Esophagus muscularis mucosa (tissue), 4 donors: ENCODE measurements at places on chromosomes 12 and 14.

- H3K4me1 ChIP-seq = peaks cover 59% of the 10 kb centered on the region
- H3K36me3 ChIP-seq = no peaks in the 10 kb centered on the region
- H3K27ac ChIP-seq = peak overlapping the region; percentile 68
- no peak for DNase-seq
- no peak overlapping the region for H3K4me3 ChIP-seq
Observed at GRCh38 chr12:110104188-110105094, 19.7 kb upstream of the IFT81 start.

- no peak for DNase-seq
- no peaks in the 10 kb centered on the region for H3K27me3 ChIP-seq
- no peak overlapping the region for H3K4me3 ChIP-seq
- H3K36me3 ChIP-seq = peaks cover 10% of the 10 kb centered on the region
- H3K27ac ChIP-seq = no peak overlapping the region
- peaks cover 6% of the 10 kb centered on the region for H3K4me1 ChIP-seq
Observed at GRCh38 chr12:113368331-113368730, 9.9 kb downstream of the PLBD2 start.

DNA sequence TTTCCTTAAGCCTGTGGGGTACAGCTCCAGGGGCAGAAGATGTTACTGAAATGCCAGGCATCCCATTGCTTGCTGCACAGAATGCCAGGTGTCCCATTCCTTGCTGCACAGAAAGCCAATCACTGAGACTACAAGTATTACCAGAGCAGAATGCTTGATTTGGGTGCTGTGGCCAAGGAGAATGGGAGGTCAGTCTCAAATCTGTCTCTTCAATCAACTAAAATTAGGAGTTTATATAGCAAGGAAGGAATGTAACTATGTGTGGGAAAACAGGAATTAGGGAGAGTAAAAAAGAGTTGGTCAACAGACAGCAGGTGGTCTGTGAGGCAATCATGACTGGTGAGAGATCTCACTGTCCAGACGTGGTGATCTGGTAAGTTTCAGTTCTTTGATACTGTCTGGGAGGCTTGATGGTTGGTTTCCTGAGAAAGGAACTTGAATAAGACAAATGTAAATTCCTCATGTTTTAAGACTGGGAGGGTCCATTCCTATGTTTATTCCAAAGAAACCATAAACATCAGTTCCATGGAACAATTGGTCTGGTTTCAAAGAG is 31.2 kb upstream of the VASH1 start:
- H3K27me3 ChIP-seq = peaks cover 8% of the 10 kb centered on the region
- H3K36me3 ChIP-seq = no peaks in the 10 kb centered on the region
- H3K4me1 ChIP-seq = peaks cover 8% of the 10 kb centered on the region
- DNase-seq = no peak

GRCh38 chr12:84046859-84047258 is 865.7 kb downstream of the SLC6A15 start:
- H3K27me3 ChIP-seq = no peaks in the 10 kb centered on the region
- no peak for DNase-seq
- no peaks in the 10 kb centered on the region for H3K4me1 ChIP-seq
- H3K27ac ChIP-seq = no peak overlapping the region

- H3K27ac ChIP-seq = no peak overlapping the region
- H3K27me3 ChIP-seq = no peaks in the 10 kb centered on the region
- DNase-seq = no peak
- no peaks in the 10 kb centered on the region for H3K36me3 ChIP-seq
Observed at GRCh38 chr12:112523856-112524255, 105.1 kb downstream of the PTPN11 start.

DNA sequence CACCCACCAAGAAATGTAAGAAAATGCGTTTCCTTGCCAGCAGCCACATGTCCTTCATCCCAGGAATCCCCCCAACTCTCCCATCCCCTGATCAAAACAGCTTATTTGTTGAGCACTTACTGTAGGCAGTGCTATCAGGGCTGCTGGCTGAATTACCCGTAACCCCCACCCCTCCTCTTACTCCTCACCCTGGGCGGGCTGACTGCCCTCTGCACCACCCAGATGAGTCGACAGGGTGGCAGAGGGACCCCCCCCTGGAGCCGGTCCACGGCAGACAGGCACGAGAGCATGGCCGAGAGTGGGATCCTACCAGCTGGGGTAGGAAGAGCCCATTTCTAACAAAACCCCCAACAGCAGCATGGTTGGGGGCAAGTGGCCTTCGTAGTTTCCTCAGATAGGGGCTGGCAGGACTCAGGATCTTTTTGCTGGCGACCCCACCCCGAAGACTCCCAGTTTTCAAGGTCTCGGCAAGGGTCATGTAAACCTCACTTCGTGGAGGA is 1.1 kb upstream of the RHOF start:
- H3K27me3 ChIP-seq = no peaks in the 10 kb centered on the region
- H3K4me1 ChIP-seq = peaks cover 78% of the 10 kb centered on the region
- H3K27ac ChIP-seq = peak overlapping the region; percentile 100

- no peaks in the 10 kb centered on the region for H3K36me3 ChIP-seq
- H3K4me1 ChIP-seq = peaks cover 33% of the 10 kb centered on the region
- no peaks in the 10 kb centered on the region for H3K27me3 ChIP-seq
- no peak overlapping the region for H3K4me3 ChIP-seq
- no peak overlapping the region for H3K27ac ChIP-seq
- DNase-seq = no peak
Observed at GRCh38 chr14:24940213-24940783, 109.6 kb downstream of the STXBP6 start.

- peak overlapping the region; percentile 69 for H3K27ac ChIP-seq
- H3K4me3 ChIP-seq = no peak overlapping the region
- DNase-seq = no peak
- peaks cover 92% of the 10 kb centered on the region for H3K4me1 ChIP-seq
- peaks cover 29% of the 10 kb centered on the region for H3K36me3 ChIP-seq
Observed at GRCh38 chr12:110314308-110314707, 33.3 kb downstream of the ATP2A2 start.

GRCh38 chr14:61698206-61698980 is 3.1 kb downstream of the HIF1A start:
- no peak for DNase-seq
- no peaks in the 10 kb centered on the region for H3K27me3 ChIP-seq
- no peaks in the 10 kb centered on the region for H3K36me3 ChIP-seq
- H3K27ac ChIP-seq = peak overlapping the region; percentile 97
- H3K4me3 ChIP-seq = peak overlapping the region; percentile 77

- peak overlapping the region; percentile 96 for H3K4me3 ChIP-seq
- H3K4me1 ChIP-seq = peaks cover 13% of the 10 kb centered on the region
- no peaks in the 10 kb centered on the region for H3K27me3 ChIP-seq
- H3K36me3 ChIP-seq = no peaks in the 10 kb centered on the region
- peak overlapping the region; percentile 92 for H3K27ac ChIP-seq
Observed at GRCh38 chr12:132084621-132085290, 59.4 kb downstream of the DDX51 start.

DNA sequence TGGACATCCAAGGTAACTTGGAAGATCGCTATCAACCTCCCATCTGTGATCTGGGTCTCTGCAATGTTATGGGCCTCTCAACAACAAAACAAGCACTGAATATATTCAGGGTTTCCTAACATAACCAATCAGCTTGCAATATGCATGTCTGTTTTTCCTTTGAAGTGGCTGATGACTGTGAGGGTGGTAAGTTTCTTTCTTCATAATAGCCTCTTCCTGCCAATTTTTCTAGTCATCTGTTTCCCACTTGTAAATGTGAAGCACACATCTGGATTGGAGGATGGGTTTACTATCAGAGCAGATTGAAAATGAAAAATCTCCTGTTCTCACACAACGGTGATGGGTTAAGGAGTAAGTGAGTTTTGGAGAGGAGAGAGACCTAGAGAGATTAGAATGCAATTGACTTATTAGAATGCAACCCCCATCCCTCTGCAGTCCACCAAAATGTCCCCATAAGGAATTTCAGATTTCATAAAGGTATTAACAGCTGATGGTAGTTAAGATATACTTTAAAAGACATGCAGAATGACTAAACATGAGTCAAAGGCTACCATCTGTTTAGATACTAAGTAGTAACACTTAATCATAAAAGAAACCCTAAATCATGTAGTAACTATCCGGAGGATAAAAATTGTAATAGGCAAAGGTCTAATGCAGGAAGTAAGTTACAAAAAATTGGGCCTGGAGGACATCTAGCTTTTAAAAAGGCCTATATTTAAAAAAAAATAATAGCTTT is 58.4 kb upstream of the SAV1 start:
- no peaks in the 10 kb centered on the region for H3K4me1 ChIP-seq
- H3K36me3 ChIP-seq = peaks cover 44% of the 10 kb centered on the region
- no peak overlapping the region for H3K27ac ChIP-seq
- DNase-seq = no peak
- no peaks in the 10 kb centered on the region for H3K27me3 ChIP-seq
